ENCODE measurements at places on chromosomes 5 and 9. TPM values are rescaled to one million over a fixed set of nuclear protein-coding genes. Genes with fewer than 3 reads are reported as not detected.

SLC23A1 gene
- total RNA-seq: 0.53 TPM

SOHLH1 gene
- not detected for total RNA-seq

BARHL1 gene
- not detected for total RNA-seq

EQTN gene
- not detected for total RNA-seq

GLDC gene
- total RNA-seq: 1.8 TPM

NRG2 gene
- 0.14 TPM for total RNA-seq

AGXT2 gene
- not detected for total RNA-seq

ENG gene
- 15.2 TPM for total RNA-seq

BNIP1 gene
- total RNA-seq: 24.2 TPM

ORM2 gene
- not detected for total RNA-seq

CDC42SE2 gene
- total RNA-seq: 68.3 TPM

GOLGA1 gene
- 18.3 TPM for total RNA-seq

RNF180 gene
- not detected for total RNA-seq

MACIR gene
- total RNA-seq: 9.4 TPM

PCDHGB1 gene
- total RNA-seq: not detected

NLN gene
- total RNA-seq: 30.9 TPM

PARP8 gene
- 38.8 TPM for total RNA-seq

LHX6 gene
- not detected for total RNA-seq

NKD2 gene
- total RNA-seq: 1.1 TPM

UBE2QL1 gene
- total RNA-seq: not detected

ECM2 gene
- total RNA-seq: not detected

SPACA9 gene
- total RNA-seq: 4.4 TPM

SLC22A5 gene
- 4.9 TPM for total RNA-seq

All from activated CD4-positive, alpha-beta T cell treated with anti-CD3 and anti-CD28 coated beads for 36 hours (primary cell).